ENCODE measurements at places on chromosomes 5 and 9.

DNA sequence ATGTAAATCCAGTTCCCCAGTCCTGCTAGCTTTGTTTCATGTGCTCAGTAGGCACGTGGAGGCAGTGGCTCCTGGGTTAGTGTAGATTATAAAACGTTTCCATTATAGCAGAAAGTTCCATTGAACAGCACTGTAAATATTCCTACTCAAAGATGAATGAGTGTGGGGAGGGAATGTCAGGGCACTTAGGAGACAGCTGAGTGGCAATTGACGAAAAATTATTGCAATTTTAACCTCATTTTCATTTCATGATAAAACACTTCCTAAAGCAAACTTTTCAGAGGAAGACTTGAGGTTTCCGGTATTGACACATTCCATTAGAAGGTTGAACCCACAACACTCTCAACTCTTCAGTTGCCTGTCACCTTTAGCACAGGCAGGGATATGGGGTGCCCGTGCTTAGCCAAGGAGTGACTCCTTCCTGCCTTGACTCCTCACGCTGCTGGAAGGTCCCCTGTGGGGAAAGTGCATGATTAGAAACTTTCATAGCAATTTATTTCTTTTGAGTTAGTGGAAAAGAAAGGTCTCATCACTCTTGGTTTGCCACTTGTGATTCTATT lies 41.2 kb downstream of the SLC46A2 start:
- H3K4me3 ChIP-seq: no peak overlapping the region
- peaks cover 49% of the 10 kb centered on the region for H3K4me1 ChIP-seq
- peak overlapping the region; percentile 57 for H3K27ac ChIP-seq
- no peaks in the 10 kb centered on the region for H3K36me3 ChIP-seq
- no peak for DNase-seq

GRCh38 chr9:136946228-136947027 lies 1.4 kb downstream of the C8G start:
- no peaks in the 10 kb centered on the region for H3K27me3 ChIP-seq
- DNase-seq: no peak
- peaks cover 17% of the 10 kb centered on the region for H3K36me3 ChIP-seq
- H3K4me3 ChIP-seq: no peak overlapping the region
- H3K4me1 ChIP-seq: peaks cover 55% of the 10 kb centered on the region

GRCh38 chr5:423626-424261 lies 19.2 kb upstream of the EXOC3 start:
- H3K4me1 ChIP-seq: no peaks in the 10 kb centered on the region
- H3K4me3 ChIP-seq: no peak overlapping the region
- H3K27me3 ChIP-seq: no peaks in the 10 kb centered on the region

GRCh38 chr5:108295578-108296368 lies 86.1 kb downstream of the FBXL17 start:
- no peak overlapping the region for H3K27ac ChIP-seq
- no peaks in the 10 kb centered on the region for H3K36me3 ChIP-seq
- DNase-seq: no peak
- no peaks in the 10 kb centered on the region for H3K27me3 ChIP-seq
- H3K4me3 ChIP-seq: no peak overlapping the region

GRCh38 chr5:142441616-142442015 lies 116.8 kb upstream of the SPRY4 start:
- no peaks in the 10 kb centered on the region for H3K36me3 ChIP-seq
- H3K27me3 ChIP-seq: no peaks in the 10 kb centered on the region
- no peak overlapping the region for H3K27ac ChIP-seq

DNA sequence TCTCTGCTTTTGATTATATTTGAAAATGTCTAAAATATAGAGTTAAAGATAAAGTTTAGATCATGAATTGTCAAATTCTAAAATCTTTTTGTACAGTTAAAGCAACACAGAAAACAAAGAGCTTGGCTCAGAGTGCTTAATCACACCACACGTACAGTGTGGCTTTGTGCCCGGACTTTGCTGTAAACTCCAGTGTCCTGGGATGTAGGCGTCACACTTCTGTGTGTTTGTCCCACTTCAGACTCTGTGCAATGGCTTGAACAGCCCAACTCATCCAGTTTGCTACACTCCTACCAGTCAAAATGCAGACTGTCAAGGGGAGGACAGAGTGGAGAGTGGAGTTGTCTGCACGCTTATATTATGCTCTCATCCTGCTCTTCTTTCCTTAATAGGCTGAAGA lies 45.3 kb downstream of the SMARCA2 start:
- no peak overlapping the region for H3K27ac ChIP-seq
- no peak for DNase-seq
- no peaks in the 10 kb centered on the region for H3K36me3 ChIP-seq
- no peaks in the 10 kb centered on the region for H3K27me3 ChIP-seq
- H3K4me1 ChIP-seq: peaks cover 2% of the 10 kb centered on the region

GRCh38 chr5:54936201-54936600 lies 49.2 kb downstream of the ESM1 start:
- no peak overlapping the region for H3K4me3 ChIP-seq
- H3K27ac ChIP-seq: no peak overlapping the region
- H3K36me3 ChIP-seq: no peaks in the 10 kb centered on the region
- peaks cover 6% of the 10 kb centered on the region for H3K27me3 ChIP-seq

GRCh38 chr9:85715587-85715986 lies 26.2 kb downstream of the AGTPBP1 start:
- no peak for DNase-seq
- H3K4me1 ChIP-seq: no peaks in the 10 kb centered on the region
- no peak overlapping the region for H3K4me3 ChIP-seq
- H3K27me3 ChIP-seq: no peaks in the 10 kb centered on the region

- no peak overlapping the region for H3K27ac ChIP-seq
- no peaks in the 10 kb centered on the region for H3K27me3 ChIP-seq
- H3K36me3 ChIP-seq: no peaks in the 10 kb centered on the region
Measured at GRCh38 chr9:116345817-116346216, 192.2 kb downstream of the PAPPA start.

- H3K27me3 ChIP-seq: no peaks in the 10 kb centered on the region
- H3K4me3 ChIP-seq: no peak overlapping the region
- H3K36me3 ChIP-seq: no peaks in the 10 kb centered on the region
- no peak for DNase-seq
- no peaks in the 10 kb centered on the region for H3K4me1 ChIP-seq
- H3K27ac ChIP-seq: no peak overlapping the region
Measured at GRCh38 chr5:19855453-19855852, 132.5 kb downstream of the CDH18 start.

GRCh38 chr9:87882627-87883026 lies at the start of gene SPATA31E1:
TSS of gene SPATA31E1 (plus strand) at chr9:87882877. CDS start at chr9:87882892, 15 bp downstream.
- no peak for DNase-seq
- H3K36me3 ChIP-seq: no peaks in the 10 kb centered on the region
- H3K4me1 ChIP-seq: no peaks in the 10 kb centered on the region
- H3K27ac ChIP-seq: no peak within 1 kb of the TSS
- H3K4me3 ChIP-seq: no peak within 1 kb of the TSS
- H3K27me3 ChIP-seq: no peaks in the 10 kb centered on the region

GRCh38 chr9:100294341-100294740 lies 58.4 kb downstream of the TEX10 start:
- no peaks in the 10 kb centered on the region for H3K27me3 ChIP-seq
- H3K4me1 ChIP-seq: no peaks in the 10 kb centered on the region
- DNase-seq: no peak
- H3K4me3 ChIP-seq: no peak overlapping the region
- no peaks in the 10 kb centered on the region for H3K36me3 ChIP-seq
- no peak overlapping the region for H3K27ac ChIP-seq

GRCh38 chr9:99896119-99896518 lies 10.3 kb upstream of the STX17 start:
- no peak for DNase-seq
- H3K4me1 ChIP-seq: no peaks in the 10 kb centered on the region
- H3K27ac ChIP-seq: no peak overlapping the region
- no peaks in the 10 kb centered on the region for H3K27me3 ChIP-seq
- no peaks in the 10 kb centered on the region for H3K36me3 ChIP-seq

DNA sequence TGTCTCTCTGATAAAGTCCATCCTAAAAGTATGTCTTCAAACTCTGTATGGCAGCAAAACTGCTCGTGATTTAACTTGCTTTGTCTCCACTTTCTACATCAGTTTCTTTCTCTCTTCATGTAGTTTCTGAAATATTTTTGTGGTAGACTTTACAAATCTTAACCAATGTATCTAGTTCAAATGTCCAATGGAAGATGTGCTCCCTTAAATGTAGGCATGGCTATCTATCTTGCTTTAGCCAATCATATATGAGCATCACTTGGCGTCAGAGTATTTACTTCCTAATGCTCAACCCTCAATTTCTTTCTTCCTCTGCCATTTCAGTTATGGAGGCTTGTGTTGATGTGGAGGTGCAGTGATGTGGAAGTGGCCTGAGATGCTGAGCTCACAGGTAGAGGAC lies 206.1 kb upstream of the ZNF608 start:
- no peak overlapping the region for H3K4me3 ChIP-seq
- H3K36me3 ChIP-seq: no peaks in the 10 kb centered on the region
- H3K27ac ChIP-seq: no peak overlapping the region
- no peaks in the 10 kb centered on the region for H3K27me3 ChIP-seq

GRCh38 chr9:124394167-124394566 lies 21.1 kb downstream of the PSMB7 start:
- peaks cover 65% of the 10 kb centered on the region for H3K4me1 ChIP-seq
- H3K36me3 ChIP-seq: no peaks in the 10 kb centered on the region
- DNase-seq: no peak
- H3K4me3 ChIP-seq: no peak overlapping the region
- H3K27me3 ChIP-seq: no peaks in the 10 kb centered on the region

DNA sequence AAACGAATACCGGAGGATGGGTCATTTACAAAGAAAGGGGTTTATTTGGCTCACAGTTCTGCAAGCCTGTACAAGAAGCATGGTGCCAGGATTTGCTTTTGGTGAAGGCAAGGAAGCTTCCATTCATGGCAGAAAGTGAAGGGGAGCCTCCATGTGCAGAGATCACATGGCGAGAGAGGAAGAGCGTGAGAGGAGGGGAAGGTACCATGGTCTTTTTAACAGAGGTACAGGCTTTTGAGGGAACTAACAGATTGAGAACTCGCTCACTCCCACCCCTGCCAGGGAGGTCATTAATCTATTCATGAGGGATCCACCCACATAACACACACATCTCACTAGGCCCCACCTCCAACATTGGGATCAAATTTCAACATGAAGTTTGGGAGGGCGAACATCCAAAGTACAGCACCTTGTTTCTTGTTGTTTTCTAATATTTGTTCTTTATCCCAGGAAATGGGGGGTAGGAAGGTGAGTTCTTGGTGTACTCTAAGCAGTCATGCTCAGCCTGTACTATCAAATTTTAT lies 18.5 kb downstream of the TMC1 start:
- no peaks in the 10 kb centered on the region for H3K36me3 ChIP-seq
- no peaks in the 10 kb centered on the region for H3K27me3 ChIP-seq
- no peak for DNase-seq

DNA sequence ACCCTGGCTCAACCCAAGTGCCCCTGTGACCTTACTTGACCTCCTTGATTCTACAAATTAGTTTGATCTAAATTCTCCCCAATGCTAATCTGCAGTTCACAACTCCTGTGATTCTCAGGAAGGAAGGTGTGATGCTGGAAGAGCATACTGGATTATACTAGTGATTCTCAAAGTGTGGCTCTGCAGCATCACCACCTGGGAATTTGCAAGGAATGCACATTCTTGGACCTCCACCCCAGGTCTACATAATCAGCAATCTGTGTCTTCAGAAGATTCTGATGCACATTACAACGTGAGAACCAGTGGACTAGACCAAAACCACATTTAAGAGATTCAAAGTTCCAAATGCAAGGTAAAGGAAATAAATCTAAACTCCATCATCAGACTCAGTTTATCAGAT lies 198.6 kb downstream of the AGTPBP1 start:
- no peak overlapping the region for H3K4me3 ChIP-seq
- no peaks in the 10 kb centered on the region for H3K36me3 ChIP-seq
- H3K27me3 ChIP-seq: no peaks in the 10 kb centered on the region
- no peaks in the 10 kb centered on the region for H3K4me1 ChIP-seq

GRCh38 chr9:130030651-130031127 lies 12.3 kb downstream of the FNBP1 start:
- H3K27ac ChIP-seq: no peak overlapping the region
- no peaks in the 10 kb centered on the region for H3K27me3 ChIP-seq
- peaks cover 5% of the 10 kb centered on the region for H3K4me1 ChIP-seq
- H3K4me3 ChIP-seq: no peak overlapping the region
- no peak for DNase-seq

DNA sequence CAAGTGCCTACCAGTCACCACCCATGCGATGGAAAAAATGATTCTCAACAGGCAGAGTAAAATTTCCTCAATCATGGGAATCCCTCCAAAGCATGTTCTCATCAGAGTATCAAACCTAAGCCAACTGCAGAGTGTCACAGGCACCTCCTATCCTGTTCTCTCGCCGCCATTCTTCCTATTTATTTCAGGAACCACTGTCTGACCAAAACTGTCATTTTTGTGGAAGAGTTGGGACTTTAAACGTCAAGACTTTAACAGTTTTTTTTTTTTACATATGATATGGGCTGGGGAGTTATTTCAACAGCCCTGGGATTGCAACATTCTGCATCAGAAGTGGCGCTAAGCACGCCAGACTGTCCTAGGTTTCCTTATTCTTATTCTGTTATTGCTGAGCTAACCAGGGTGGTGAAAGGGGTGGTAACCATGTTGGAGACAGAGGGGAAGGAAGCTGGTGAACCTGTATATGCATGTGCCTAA lies 29.5 kb downstream of the PFDN1 start:
- H3K4me3 ChIP-seq: no peak overlapping the region
- peaks cover 6% of the 10 kb centered on the region for H3K4me1 ChIP-seq
- no peak for DNase-seq
- no peak overlapping the region for H3K27ac ChIP-seq

- H3K4me3 ChIP-seq: peak overlapping the region; percentile 46
- no peaks in the 10 kb centered on the region for H3K36me3 ChIP-seq
- H3K27ac ChIP-seq: no peak overlapping the region
- H3K27me3 ChIP-seq: peaks cover 17% of the 10 kb centered on the region
- H3K4me1 ChIP-seq: peaks cover 26% of the 10 kb centered on the region
- DNase-seq: peak; percentile 72
Measured at GRCh38 chr5:1004461-1005248, 3.9 kb upstream of the NKD2 start.

- no peaks in the 10 kb centered on the region for H3K36me3 ChIP-seq
- H3K27ac ChIP-seq: no peak overlapping the region
- no peak for DNase-seq
- no peaks in the 10 kb centered on the region for H3K4me1 ChIP-seq
- H3K27me3 ChIP-seq: no peaks in the 10 kb centered on the region
Measured at GRCh38 chr5:168978015-168978414, 322.9 kb downstream of the SLIT3 start.

GRCh38 chr9:136625101-136626065 lies 37.3 kb upstream of the EGFL7 start:
- no peak overlapping the region for H3K27ac ChIP-seq
- H3K27me3 ChIP-seq: peaks cover 22% of the 10 kb centered on the region
- H3K36me3 ChIP-seq: no peaks in the 10 kb centered on the region
- no peak overlapping the region for H3K4me3 ChIP-seq

DNA sequence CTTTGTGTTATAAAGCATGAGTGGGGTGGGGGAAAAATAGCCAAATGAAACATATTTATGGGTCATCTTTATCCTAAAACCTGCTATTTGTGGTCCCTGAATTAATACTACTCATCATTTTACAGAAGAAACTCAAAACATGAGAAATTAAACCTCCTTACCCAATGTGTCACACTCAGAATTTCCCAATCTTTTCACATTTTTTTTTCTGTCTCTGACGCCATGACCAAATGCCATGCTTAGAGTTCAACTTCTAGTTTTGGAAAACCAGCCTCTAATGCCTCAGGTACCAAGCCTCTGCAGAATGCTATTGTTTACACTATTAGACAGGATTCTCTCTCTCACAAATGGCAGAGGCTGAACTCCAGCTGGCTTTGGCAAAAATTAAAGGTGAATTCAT lies 505.5 kb upstream of the WWC1 start:
- no peaks in the 10 kb centered on the region for H3K36me3 ChIP-seq
- no peaks in the 10 kb centered on the region for H3K27me3 ChIP-seq
- no peak overlapping the region for H3K4me3 ChIP-seq

GRCh38 chr5:132594170-132594569 lies 37.4 kb downstream of the RAD50 start:
- DNase-seq: no peak
- no peak overlapping the region for H3K27ac ChIP-seq
- H3K27me3 ChIP-seq: no peaks in the 10 kb centered on the region
- H3K36me3 ChIP-seq: peaks cover 4% of the 10 kb centered on the region
- H3K4me3 ChIP-seq: no peak overlapping the region
